A549 treated with Mapracorat at 1 μM for 4 hours (cell line): ENCODE measurements at places on chromosomes 16 and 17. TPM values are rescaled to one million over a fixed set of nuclear protein-coding genes. Genes with fewer than 3 reads are reported as not detected.

RAP1GAP2 gene
- 22.5 to 30.6 TPM (median 27.6 TPM) in 5 replicates for total RNA-seq

APRT gene
- 318 to 449 TPM (median 401 TPM) in 5 replicates for total RNA-seq

SLC13A5 gene
- 0.06 to 0.54 TPM (median 0.27 TPM) in 5 replicates for total RNA-seq

PRSS36 gene
- 1.1 to 1.6 TPM (median 1.2 TPM) in 5 replicates for total RNA-seq

TOB1 gene
- 82.8 to 108 TPM (median 86.5 TPM) in 5 replicates for total RNA-seq

GINS2 gene
- total RNA-seq, result 28.0 to 32.0 TPM (median 30.8 TPM) in 5 replicates

STH gene
- not detected in 5 replicates for total RNA-seq

IL34 gene
- total RNA-seq, result 0.36 to 0.56 TPM (median 0.51 TPM) in 5 replicates

TRPV3 gene
- 0.22 to 0.59 TPM (median 0.28 TPM) in 5 replicates for total RNA-seq

TMEM235 gene
- not detected in 5 replicates for total RNA-seq

HOXB6 gene
- 2.9 to 5.9 TPM (median 5.1 TPM) in 5 replicates for total RNA-seq

ETV4 gene
- 49.1 to 61.9 TPM (median 55.9 TPM) in 5 replicates for total RNA-seq

EVI2B gene
- total RNA-seq, result 0.07 to 0.08 TPM in 2 of 5 replicates, not detected in the others

CTRB2 gene
- total RNA-seq, result not detected in 5 replicates

PERCC1 gene
- total RNA-seq, result not detected in 5 replicates

MYH3 gene
- total RNA-seq, result 0.72 to 1.6 TPM (median 0.74 TPM) in 5 replicates

OR1D5 gene
- total RNA-seq, result not detected in 5 replicates

HASPIN gene
- 11.9 to 13.9 TPM (median 12.3 TPM) in 5 replicates for total RNA-seq

CTF1 gene
- 0.11 to 0.39 TPM (median 0.15 TPM) in 5 replicates for total RNA-seq

ZMYND15 gene
- total RNA-seq, result 0.24 to 0.69 TPM (median 0.32 TPM) in 5 replicates

PYY gene
- not detected in 5 replicates for total RNA-seq

TPSG1 gene
- total RNA-seq, result not detected in 5 replicates

CDYL2 gene
- 0.46 to 0.92 TPM (median 0.53 TPM) in 5 replicates for total RNA-seq

PGS1 gene
- 19.8 to 27.1 TPM (median 25.0 TPM) in 5 replicates for total RNA-seq

ADGRG1 gene
- 141 to 205 TPM (median 184 TPM) in 5 replicates for total RNA-seq

TMEM220 gene
- total RNA-seq, result 1.6 to 4.9 TPM (median 3.5 TPM) in 5 replicates

SHBG gene
- 0.31 to 0.69 TPM (median 0.67 TPM) in 5 replicates for total RNA-seq

NPIPA8 gene
- 0.37 to 1.1 TPM (median 0.73 TPM) in 5 replicates for total RNA-seq

ALOX12 gene
- not detected in 5 replicates for total RNA-seq

ABCC12 gene
- total RNA-seq, result 0.04 to 0.22 TPM (median 0.05 TPM) in 4 of 5 replicates, not detected in the other

TP53TG3C gene
- total RNA-seq, result 0.68 to 1.0 TPM in 2 of 5 replicates, not detected in the others

IKZF3 gene
- not detected in 5 replicates for total RNA-seq

LGALS3BP gene
- total RNA-seq, result 71.1 to 83.5 TPM (median 79.8 TPM) in 5 replicates

KRT33B gene
- total RNA-seq, result not detected in 5 replicates

SRCIN1 gene
- total RNA-seq, result 1.3 to 2.9 TPM (median 2.4 TPM) in 5 replicates

DNAAF8 gene
- total RNA-seq, result 0.87 to 2.6 TPM (median 1.6 TPM) in 5 replicates

OTOP3 gene
- not detected in 5 replicates for total RNA-seq

SLFN14 gene
- not detected in 5 replicates for total RNA-seq

CD300LB gene
- 0.07 to 0.11 TPM in 2 of 5 replicates, not detected in the others for total RNA-seq

TEX14 gene
- total RNA-seq, result 0.13 to 0.29 TPM (median 0.15 TPM) in 5 replicates

FZD2 gene
- 25.7 to 39.3 TPM (median 35.8 TPM) in 5 replicates for total RNA-seq

CACNG3 gene
- total RNA-seq, result not detected in 5 replicates

MAF gene
- total RNA-seq, result 0.23 to 0.67 TPM (median 0.33 TPM) in 5 replicates

FGF11 gene
- 0.82 to 1.3 TPM (median 0.82 TPM) in 5 replicates for total RNA-seq

PLLP gene
- 1.1 to 1.8 TPM (median 1.6 TPM) in 5 replicates for total RNA-seq

TOM1L1 gene
- 34.4 to 41.2 TPM (median 38.0 TPM) in 5 replicates for total RNA-seq

NETO2 gene
- 77.7 to 85.9 TPM (median 81.6 TPM) in 5 replicates for total RNA-seq

TMEM107 gene
- total RNA-seq, result 18.8 to 22.9 TPM (median 20.7 TPM) in 5 replicates

AMZ2 gene
- total RNA-seq, result 108 to 121 TPM (median 117 TPM) in 5 replicates

SLC16A5 gene
- 22.0 to 35.0 TPM (median 31.0 TPM) in 5 replicates for total RNA-seq

NUPR1 gene
- 11.2 to 18.4 TPM (median 14.4 TPM) in 5 replicates for total RNA-seq
